ENCODE measurements at places on chromosomes 16 and 17.

DNA sequence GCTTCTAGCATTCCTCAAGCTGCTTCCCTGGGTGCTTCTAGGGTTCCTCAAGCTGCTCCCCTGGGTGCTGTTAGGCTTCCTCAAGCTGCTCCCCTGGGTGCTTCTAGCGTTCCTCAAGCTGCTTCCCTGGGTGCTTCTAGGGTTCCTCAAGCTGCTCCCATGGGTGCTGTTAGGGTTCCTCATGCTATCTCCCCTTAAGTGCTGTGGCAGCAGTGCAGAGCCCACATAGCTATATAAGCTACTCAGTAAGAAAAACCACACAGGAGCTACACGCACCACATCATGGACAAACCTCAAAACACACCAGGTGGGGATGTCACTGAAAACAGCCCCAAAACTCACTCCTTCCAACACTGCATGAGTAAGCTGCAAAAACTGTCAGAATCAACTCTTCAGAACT lies 35.2 kb downstream of the ANKRD11 start:
- no peak for DNase-seq

DNA sequence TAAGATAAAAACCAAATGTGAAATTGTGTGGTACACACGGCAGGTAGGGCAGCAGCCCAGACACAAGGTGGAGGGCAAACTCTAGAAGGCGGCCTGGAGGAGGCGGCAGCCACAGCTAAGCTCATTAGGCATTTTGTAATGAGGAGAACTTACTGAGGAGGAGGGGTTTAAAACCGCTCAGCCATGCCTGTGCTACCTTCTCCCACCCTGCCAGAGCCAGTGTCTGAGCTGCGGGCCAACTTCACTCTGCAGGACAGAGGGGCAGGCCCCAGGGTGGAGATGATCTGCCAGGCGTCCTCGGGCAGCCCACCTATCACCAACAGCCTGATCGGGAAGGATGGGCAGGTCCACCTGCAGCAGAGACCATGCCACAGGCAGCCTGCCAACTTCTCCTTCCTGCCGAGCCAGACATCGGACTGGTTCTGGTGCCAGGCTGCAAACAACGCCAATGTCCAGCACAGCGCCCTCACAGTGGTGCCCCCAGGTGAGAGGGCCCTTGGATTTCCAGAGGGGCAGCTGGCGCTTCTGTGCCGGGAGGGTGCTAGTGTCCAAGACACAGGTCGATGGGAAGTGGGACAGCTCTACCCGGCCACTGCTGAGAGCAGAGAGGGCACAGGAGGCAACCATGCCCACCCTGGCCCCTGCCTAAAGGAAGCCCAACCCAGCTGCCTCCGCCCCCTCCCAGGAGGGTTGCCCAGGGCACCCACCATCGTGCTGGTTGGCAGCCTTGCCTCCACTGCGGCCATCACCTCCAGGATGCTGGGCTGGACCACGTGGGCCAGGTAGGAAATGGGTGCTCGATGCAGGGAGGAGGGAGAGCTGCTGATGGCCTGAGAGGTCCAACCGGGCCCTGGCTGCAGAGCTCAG lies 4.3 kb upstream of the SYNGR2 start:
- no peak for DNase-seq

DNA sequence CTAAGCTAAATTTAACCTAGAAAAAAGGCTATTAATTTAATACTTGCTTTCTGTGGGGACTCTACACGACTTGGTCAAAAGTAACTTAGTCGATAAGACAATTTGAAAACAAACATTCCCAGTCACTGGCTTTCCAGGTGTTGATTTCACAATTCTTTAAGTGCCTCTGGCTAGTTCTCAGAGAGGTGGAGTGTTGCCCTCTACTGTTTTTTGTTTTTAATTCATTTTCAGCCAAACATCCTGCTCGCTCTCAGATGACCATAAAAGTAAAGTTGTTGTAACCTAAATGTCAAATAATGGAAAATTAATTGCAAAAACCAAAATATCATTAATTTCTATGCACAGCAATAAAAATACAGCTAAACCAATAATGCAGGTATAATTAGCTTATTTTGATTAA lies 107.1 kb downstream of the MYO1D start:
- no peak for DNase-seq

GRCh38 chr16:67841198-67841815 lies 813 bp upstream of the THAP11 start:
- no peak for DNase-seq

DNA sequence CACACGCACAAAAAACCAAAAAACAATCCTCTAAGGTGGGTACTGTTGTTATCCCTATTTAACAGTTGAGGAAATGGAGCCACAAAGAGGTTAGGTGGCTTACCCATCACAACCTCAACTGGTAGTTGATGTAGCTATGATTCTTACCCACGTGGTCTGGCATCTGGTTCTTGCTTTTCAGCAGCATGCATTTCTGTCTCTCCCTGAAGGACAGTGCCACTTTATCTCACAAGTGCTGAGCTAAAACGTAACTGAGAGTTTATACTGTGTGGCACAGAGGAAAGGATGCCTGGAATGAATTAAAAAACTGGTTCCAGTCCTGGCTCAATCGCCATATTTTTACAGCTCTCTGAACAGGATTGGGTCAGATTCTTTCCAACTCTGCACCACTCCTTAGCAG lies 1.9 kb upstream of the CORO6 start:
- DNase-seq = no peak

DNA sequence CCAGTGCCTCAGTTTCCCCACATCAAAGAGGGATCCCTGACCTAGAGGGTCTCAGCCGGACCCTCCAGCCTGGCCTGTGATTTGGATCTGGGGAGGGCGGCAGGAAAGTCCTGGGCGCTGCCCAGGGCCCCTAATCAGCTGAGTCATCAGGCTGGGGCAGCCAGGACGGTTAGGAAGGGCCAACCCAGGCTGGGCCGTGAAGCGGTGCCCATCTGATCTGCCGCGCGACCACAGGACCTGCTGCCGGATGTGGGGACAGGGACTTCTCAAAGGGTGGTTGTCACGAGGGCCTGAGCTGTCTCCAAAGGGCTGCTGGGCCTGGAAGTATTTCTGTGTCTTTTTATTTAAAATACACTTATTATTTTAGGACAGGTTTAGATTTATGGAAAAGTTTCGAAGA lies 4.4 kb downstream of the TPSAB1 start:
- no peak for DNase-seq

DNA sequence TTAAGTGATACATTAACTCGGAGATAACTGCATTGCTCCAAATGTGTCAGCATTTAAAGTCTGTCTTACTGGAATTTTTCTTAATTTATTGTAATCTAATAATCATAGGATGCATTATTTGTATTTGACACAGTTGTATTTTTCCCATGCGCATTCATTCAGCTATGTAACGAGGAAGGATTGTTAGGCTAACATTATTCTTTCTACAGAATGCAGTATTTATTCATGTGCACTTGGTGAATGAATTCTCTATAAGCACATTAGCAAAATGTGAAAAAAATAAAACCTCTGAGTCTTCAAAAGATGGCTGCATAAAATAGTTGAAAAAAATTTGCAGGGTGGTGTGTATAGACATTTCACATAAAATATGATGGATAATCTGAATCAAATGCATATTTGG lies 168.6 kb downstream of the CNTNAP4 start:
- no peak for DNase-seq

DNA sequence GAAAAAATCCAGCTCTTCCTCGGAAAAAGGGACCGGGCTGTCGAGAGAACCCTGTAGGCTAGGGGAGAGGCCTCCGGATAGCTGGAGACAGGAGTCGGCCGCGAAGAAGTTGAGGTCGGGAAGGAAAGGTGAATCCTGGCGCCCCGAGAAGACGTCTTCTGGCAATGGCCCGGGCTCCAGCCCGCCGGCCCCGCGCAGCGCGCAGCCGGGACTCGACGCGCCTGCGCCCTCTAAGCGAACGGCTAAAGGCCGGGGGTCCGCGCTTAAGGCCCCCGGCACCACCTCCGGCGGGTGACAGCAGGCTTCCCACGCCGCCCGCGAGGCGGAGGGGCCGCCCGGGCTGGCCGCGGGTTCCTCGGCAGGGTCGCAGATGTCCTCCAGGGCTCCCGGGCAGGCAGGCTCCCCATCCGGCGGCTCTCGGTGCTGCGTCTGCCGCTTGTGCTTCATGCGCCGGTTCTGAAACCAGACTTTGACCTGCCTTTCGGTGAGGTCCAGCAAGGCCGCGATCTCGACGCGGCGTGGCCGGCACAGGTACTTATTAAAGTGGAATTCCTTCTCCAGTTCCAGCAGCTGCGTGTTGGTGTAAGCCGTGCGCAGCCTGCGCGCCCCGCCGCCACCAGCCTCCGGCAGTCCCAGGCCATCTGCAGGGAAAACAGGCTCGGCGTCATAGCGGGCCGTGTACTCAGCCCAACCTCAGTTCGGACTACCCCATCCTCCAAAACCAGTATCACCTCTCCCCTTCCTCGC lies 1.6 kb downstream of the HOXB2 start:
- no peak for DNase-seq

GRCh38 chr17:13134076-13134475 lies 116.2 kb upstream of the ELAC2 start:
- DNase-seq = no peak

DNA sequence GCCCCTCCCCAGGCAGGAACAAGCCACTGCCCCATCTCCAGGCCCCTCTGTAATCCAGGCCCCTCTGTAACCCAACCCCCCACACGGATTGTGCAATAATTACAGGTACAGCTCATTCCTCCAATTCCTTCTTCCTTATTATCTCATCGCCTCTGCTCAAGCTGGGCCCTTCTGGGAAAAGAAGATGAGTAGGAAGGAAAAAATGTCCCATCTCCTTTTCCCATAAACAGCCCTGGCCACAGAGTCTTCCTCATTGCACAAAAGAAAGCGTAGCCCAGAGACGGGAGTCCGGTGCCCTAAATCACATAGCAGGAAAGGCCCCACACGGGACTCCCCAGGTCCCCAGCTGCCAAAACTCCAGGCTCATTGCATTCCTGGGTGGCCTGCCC lies 3.6 kb upstream of the LITAFD start:
- DNase-seq = no peak

DNA sequence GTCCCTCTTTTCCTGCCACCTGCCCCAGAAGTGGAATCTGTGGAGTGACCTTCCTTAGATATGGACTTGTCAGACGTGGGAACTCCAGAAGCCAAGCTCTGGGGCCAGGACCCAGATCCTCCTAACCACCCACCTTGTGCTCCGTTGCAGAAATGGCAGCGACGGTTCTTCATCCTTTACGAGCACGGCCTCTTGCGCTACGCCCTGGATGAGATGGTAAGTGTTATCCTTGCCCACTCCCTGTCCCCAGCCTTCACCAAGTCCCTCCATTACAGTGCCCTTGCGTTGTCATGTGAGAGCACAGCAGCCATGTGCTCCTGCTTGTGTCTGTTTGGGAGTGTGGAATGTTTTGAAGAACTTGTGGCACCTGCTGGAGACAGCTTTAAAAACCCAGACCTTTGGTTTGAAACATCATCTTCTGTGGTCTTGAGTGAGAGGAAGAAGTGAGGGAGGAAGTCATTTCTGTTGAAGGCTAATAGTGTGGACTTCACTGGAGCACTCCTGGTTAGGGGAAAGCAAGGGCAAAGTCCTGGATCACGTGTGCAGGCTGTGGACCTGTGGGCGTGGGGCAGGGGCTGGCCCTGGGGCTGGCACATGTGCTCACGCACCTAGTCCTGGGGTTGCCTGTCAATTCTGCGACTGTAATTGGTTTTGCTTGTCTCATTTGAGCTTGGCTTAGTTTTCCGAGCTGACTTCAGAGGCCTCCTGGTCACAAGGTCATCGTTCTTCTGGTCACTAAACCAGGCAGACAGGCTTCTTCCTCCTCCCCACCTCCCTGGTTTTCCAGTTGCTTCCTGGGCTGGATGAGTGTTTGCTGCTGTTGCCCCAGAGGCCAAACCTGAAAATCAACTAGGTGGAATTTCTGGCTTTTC lies 35.8 kb downstream of the MPRIP start:
- DNase-seq = no peak

DNA sequence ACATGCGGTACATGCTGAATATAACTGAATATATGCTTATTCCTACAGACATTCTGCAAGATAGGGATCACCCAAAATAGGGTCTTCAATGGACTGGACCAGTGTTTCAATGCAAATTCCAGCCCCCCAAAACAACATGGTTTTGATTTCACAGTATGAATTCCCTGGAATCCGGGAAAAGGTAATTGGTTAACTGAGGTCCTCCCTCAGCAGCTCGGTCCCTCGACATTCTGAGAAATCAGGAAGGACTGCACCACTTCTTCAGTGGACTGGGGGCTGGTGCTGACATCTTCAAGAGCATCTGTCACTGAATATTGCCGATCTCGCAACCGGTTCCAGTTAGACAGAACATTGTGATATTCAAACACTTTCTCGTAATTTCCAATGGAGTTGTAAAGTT lies 25.1 kb downstream of the CHCT1 start:
- no peak for DNase-seq

Measured in NCI-H187 (cell line).